ENCODE measurements at places on chromosomes 2 and 18.

DNA sequence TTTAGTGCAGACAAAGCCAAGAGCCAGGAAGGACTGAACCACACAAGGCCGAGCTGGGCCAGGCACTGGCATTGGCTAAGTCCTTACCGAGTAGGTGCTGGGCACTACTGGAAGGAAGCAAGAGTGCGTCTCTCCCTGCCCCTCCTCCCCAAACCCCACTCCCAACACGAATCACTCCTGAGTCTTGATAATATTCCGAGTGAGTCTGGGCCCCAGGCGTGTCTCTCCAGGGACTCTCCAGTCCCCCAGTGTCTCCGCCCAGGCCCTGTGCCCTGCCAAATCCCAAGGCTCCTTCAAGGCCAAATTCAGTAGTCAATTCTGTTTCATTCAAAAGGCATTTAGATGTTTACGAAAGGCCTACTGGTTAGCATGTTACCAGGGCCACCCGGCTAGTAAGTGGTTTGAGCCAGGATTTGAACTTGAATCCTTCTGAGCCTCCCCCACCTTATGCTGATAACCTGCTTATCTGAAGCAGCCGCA, 82.8 kb downstream of the GLI2 start:
- no peak for DNase-seq

DNA sequence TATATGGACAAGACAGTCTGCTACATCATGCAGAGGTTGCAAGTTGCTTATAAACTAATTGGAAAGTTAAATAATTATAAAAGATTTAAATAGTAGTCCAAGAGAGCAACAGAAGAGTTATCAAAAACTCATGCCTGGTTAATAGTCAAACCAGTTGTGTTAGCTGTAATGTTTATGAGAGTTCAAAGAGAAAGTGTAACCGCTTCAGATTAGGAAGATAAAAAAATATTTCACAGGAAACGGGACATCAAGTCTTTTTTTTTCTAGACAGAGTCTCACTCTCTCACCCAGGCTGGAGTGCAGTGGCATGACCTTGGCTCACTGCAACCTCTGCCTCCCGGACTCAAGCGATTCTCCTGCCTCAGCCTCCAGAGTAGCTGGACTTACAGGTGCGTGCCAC, 34.6 kb upstream of the RNF125 start:
- no peak for DNase-seq

DNA sequence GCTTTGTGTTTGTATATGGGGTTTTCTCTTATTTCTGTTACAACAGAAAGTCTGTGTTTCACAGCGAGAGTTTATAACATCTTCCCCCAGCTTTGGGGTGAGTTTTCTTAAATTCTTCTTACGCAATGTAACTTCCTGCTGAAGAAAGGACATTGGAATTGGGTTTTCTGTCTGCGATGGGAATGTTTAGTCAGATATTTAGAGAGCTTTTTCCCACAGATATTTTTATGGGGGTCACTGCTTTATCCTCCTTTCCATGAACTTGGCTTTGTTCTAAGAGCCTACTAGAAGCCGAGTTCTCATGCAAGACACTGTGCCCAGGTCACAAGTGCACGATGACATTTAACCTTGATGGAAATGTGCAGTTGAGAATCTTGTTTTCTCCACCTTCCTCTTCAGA, 22.1 kb downstream of the B3GNT2 start:
- no peak for DNase-seq

GRCh38 chr18:65235966-65236624, 514.7 kb upstream of the CDH7 start:
- no peak for DNase-seq

DNA sequence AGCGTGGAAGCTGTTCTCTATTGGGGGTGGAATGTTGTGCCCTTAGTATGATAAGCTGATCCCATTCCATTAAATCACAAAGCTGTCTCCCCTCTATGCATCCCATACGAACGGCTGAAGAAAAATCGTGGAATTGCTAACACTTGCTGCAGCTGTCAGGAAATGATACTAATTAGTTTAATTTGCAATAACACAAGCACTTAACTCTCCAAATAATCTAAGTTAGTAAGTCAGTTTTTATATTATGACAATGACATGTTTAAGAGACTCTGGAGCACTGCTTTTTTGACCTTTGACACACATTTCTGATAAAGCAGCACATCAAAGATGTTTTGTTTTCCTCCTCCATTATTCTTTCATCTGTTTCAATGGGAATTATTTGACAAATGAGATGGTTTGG, 123.7 kb upstream of the SATB2 start:
- DNase-seq, result no peak

- DNase-seq, result no peak
These were observed 5.4 kb downstream of the IL1R1 start for GRCh38 chr2:102147935-102148334.

- no peak for DNase-seq
These were observed 7.2 kb upstream of the ITGA6 start for GRCh38 chr2:172420216-172420615.

GRCh38 chr2:96760036-96760985, at the start of gene CNNM4:
Gene CNNM4 (plus strand): TSS chr2:96760902. CDS start chr2:96761000, 98 bp downstream.
- peak; percentile 38 for DNase-seq

- no peak for DNase-seq
These were observed 878.9 kb downstream of the CPS1 start for GRCh38 chr2:211435331-211435730.

DNA sequence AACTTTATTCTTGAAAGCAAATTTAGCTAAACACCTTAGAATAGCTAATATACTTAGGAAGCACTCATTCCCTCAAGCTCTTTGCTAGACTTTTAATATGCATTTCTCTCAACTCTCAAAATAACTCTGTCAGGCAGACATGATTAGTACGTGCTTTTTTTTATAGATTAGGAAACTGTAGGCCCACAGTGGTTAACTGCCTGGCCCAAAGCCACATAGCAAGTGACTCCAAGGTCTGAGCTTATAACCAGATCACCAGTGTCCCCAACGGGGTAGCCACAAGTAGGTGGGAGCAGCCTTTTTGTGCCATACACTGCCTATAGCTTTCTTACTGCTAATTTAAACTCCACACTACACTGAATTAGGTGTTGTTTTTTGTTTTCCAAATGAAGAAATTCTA, 576.8 kb downstream of the METTL4 start:
- no peak for DNase-seq

DNA sequence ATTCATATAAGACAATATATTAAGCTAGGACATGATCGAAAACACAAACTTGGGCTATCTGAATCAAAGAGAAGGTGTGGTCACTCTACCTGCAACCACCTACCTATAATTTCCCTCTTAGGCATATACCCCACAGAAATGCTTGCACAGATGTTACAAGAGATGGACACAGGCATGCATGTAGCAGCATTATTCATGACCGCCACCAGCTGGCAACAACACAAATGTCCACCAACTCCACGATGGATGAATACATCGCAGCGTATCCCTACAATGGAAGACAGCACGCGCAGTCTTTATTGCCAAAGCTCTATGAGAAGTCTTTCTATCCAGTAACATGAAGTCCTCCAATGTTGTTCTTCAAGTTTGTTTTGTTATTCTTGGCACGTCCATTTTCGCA, 90.8 kb downstream of the ARL4C start:
- no peak for DNase-seq

- DNase-seq, result no peak
These were observed 7.4 kb downstream of the DLX2 start for GRCh38 chr2:172095146-172095904.

GRCh38 chr2:195364015-195364965, 292.7 kb upstream of the SLC39A10 start:
- DNase-seq, result no peak

DNA sequence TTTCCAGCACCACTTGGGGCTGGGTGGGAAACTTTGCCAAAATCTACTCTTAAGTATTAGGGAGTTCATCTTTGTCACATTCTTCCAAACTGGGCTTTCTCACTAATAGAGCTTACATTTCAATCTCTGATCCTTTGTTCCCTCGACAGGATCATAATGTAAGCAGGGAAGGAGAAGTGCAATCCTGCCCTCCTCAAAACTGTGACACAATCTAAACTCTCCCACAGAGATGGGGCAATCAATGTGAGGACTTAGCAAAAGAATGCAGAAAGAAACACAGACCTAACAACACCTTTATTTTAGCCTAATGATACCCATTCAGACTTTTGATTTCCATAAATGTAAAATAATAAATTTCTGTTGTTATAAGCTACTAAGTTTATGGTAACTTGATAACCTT, 40.8 kb downstream of the DSEL start:
- DNase-seq, result no peak

DNA sequence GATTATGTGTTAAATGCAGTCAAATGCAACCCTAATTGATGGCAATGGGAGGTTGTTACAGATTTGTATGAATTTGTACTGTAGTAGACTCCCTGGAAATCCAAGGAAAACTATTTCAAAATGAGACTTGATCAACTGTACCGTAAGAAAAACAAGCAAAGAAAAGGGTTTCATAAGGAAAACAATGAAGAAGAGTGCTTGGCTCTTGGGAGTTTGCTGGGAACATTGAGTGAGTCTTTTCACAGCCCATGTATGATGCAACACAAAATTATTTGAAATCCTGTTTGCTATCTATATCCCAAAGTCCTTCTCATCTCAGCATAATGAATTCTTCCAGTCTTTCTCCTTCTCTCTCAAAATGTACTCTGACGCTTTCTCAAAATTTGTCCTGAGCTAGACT, 67.0 kb upstream of the OSR1 start:
- DNase-seq, result no peak

GRCh38 chr2:28704621-28705020, 47.0 kb upstream of the PPP1CB start:
- no peak for DNase-seq

DNA sequence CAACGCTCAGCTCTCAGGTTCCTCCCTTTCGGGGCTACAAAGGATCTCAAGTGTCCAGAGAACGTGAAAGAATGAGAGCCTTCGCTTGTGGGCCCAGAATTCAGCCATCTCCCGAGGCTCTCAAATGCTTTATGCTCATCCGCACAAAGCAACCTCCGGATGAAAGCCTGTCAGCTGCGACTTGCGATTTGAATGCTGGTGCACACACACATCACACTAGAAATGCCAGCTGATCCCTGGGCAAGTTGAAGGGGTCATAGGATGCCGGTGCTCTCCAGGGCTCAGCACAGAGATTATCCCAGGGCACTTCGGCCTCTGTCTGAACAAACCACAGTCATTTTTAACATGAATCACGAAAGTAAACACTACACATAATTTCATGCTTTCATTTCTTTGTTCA, 141.8 kb upstream of the MYT1L start:
- DNase-seq, result no peak

- no peak for DNase-seq
These were observed 124.9 kb upstream of the ETAA1 start for GRCh38 chr2:67272195-67272594.

DNA sequence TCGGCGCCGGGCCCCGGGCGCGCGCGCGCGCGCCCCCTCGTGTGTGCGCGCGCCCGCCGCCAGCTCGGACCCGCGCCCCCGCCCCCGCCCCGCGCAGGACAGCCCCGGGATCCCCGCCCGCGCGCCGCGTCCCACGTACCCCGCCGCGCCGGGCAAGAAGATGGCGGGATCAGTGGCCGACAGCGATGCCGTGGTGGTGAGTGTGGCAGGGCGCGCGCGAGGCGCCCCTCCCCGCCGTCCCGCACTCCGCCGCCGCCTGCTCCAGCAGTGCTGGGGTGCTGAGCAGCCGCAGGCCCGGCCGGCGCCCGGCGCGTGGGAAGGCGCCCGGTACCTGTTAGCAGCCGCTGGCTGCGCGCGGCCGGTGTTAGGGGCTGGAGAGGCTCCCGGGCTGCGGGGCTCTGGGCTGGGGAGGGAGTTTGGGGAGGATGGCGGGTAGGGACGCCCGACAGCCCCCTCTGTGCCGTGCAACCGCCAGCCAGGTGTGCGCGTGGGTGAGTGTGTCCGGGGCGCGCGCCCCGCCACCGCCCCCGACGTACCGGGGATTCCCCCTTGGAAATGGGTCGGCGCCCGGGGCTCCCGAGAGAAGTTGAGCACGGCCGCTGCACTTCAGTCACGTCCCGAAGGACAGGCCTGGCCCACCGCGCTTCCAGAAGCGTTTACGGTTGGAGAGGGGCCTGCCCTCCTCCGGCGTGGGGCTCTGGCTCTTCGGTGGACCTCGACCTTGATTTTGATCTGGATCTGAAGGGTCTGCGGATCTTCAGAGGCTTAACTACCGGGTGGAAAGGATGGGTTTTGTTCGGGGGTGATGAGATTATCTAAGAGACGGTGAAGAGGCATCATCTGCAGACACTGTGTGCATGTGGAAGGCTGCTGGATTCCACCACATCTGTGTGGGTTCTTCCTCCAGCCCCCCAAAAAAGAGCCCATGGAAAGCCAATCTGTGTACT, 697 bp downstream of the LGALSL start:
- no peak for DNase-seq

GRCh38 chr2:33209976-33210375, 263.2 kb downstream of the LTBP1 start:
- DNase-seq, result no peak

DNA sequence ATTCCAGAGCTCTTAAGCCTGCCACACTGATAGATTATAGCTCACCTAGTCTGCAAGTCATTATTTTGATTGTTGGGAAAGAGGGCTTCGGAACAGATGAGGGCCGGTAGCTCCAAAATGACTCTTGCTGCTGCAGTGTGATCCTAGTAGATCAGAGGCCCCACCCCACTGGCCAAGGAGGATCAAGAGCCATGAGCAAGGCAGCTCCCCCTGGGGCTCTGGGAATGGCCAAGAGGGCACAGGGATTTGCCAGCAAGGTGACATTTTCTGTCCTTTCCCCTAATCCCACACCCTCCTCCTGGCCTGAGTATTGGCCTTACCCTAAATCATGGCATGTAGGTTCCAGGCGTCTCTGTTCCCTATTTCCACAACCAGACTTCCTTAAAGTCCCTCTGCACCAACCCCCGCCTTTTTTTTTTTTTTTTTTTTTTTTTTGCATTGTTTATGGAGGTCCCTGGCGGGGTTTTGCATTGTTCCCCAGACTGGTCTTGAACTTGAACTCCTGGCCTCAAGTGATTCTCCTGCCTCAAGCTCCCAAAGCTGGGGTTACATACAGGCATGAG, 36.5 kb downstream of the EIF4E2 start:
- DNase-seq, result no peak

GRCh38 chr2:25115902-25116301, 52.5 kb downstream of the POMC start:
- no peak for DNase-seq

GRCh38 chr18:808086-808485, 4.0 kb downstream of the YES1 start:
- no peak for DNase-seq

DNA sequence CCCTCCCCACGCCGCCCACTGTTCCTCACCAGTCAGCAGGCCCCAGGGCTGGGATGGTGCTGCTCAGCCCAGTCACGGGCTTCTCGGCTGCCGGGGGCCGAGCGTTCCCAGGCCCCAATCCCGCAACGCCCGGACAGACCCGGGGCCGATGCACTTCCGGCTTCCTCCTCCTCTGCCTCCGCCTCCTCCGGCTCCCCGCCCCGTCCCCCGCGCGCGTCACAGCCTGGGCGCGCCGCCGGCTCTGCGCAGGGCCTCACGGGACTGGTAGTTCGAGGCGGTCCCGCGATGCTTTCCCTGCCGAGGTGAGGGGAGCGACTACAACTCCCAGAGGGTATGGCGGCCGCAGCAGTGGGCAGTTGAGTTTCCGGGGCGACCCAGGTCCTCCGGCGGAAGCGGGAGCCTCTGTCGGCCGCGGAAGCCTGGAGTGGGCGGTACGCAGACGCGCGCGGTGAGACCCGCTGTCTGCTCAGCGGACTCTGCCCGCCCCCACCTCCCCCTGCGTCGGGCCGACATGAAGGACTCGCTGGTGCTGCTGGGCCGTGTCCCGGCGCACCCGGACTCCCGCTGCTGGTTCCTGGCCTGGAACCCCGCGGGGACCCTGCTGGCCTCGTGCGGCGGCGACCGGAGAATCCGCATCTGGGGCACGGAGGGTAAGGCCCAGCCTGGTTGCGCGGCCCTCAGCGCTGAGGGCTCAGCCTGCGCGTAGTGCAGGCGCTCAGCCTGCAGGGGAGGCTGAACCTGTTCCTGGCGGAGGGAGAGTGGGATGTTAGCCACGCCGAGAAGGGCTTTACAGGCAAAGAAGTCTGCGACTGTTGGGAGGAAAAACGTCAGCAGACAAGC, at the start of the genes CIAO1 and TMEM127:
CIAO1 (plus strand) TSS at position 386 of the 840 bp plus-strand sequence; CDS start at position 512, 126 bp downstream.
TMEM127 (minus strand) TSS at position 158 of the 840 bp plus-strand sequence. CDS start 616 bp downstream, outside the sequence.
- peak; percentile 96 for DNase-seq
